ENCODE measurements at places on chromosomes 6 and 20. TPM values are rescaled to one million over a fixed set of nuclear protein-coding genes. Genes with fewer than 3 reads are reported as not detected.

Gene TAAR6
- not detected for total RNA-seq

Gene ULBP3
- 28.4 TPM for total RNA-seq

Gene IPCEF1
- total RNA-seq = under 0.01 TPM

Gene RIPOR2
- total RNA-seq = 0.83 TPM

Gene GPR6
- not detected for total RNA-seq

Gene MAP7
- 2.0 TPM for total RNA-seq

Gene PDYN
- total RNA-seq = not detected

Gene ZNF391
- 1.8 TPM for total RNA-seq

Gene GOPC
- total RNA-seq = 39.2 TPM

Gene EDN1
- total RNA-seq = 0.87 TPM

Gene PLA2G7
- not detected for total RNA-seq

Gene BEND6
- total RNA-seq = 17.7 TPM

Gene VSTM2L
- total RNA-seq = 5.3 TPM

Gene SLC17A1
- total RNA-seq = not detected

Gene ENPP5
- 0.17 TPM for total RNA-seq
